Caco-2 (cell line): ENCODE measurements at places on chromosomes 3 and 15. TPM values are rescaled to one million over a fixed set of nuclear protein-coding genes. Genes with fewer than 3 reads are reported as not detected.

- DNase-seq = no peak
Measured at GRCh38 chr3:197124713-197125112, 95.1 kb upstream of the MELTF start.

DNA sequence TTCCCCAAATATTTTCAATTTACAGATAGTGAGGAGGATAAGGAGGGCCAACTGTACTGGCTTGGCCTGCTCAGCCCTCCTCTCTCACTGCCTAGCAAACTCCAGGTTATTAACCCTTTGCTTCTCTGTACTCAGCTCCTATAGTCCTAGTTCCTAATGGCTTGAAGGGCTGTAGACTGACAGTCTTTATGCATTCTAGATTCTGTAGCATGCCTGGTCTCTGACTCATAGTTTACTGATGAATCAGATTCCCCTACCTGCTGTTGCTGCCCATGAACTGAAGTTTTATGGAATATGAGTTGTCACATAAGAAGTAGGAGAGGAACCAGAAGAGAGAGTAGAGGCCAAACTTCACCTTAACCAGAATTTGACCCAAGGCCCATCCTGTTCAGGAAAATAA is 27.1 kb upstream of the MAP3K13 start:
- peak; percentile 41 for DNase-seq

DNA sequence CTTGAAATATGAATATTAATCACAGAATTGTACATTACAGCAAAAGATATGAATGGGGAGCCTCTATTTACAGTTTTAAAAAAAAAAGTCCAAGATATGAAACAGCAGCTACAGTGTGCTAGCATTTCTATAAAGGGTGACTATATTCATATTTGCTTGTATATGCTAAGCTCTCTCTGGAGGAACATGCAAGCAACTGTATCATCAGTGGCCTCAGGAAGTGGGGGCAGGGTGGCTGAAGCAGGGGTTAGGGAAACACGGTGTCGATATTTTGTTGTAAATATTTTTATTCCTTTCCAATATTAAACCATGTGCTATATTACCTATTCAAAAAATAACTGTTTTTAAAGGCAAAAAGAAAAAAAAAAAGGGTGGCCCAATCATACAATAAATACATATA is 2.3 kb downstream of the UACA start:
- DNase-seq = no peak

DNA sequence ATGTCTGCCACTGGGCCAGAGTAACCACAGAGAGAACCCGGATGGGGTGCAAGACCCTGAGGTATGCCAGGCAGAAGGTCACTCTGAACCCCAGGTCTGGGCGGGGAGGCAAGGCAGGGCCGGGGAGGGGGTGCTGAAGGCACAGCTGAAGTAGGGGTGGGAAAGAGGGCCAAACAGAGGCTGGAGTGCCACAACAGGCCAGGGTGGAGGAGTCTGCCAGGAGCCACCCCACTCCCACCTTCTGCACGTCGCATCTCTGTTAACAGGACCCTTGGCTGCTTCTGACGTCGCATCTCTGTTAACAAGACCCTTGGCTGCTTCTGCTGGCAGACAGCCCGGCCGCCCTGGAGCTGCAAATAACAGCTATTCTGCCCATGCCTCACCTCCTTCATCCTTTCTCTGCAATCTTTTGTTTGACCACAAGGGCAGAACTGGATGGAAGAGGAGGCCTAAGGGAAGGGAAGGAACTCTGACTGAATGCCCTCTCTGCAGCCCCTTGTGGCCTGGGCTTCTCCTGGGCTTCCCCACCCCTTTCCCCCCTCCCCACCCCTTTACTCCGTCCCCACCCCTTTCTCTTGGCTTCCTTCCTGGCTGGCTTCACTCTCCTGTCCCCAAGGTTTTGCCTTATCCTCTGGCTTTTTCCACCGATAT is 20.6 kb upstream of the FBLN2 start:
- DNase-seq = no peak

- no peak for DNase-seq
Measured at GRCh38 chr3:37964716-37965115, 25.9 kb upstream of the VILL start.

LRRC34 gene
- total RNA-seq = not detected in 2 replicates
